GM04504 (cell line): ENCODE measurements at places on chromosomes 4 and X.

DNA sequence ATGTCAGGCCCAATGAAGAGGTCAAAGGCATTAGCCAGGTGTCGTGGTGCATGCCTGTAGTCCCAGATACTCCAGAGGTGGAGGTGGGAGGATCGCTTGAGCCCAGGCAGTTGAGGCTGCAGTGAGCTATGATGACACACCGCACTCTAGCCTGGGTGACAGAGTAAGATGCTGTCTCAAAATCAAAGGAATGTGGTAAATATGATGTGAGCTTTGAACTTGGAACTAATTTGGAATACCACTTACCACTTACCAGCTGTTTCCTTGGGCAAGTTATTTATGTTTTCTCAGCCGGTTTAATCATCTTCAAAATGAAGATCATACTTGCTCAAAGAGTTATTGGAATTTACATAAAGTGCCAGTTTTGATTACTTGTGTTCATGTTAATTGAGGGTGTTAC is 23.8 kb upstream of the SEPSECS start:
- DNase-seq = no peak

GRCh38 chrX:27336466-27337091 is 126.6 kb downstream of the PPP4R3C start:
- no peak for DNase-seq

GRCh38 chrX:16567681-16568080 is 82.3 kb upstream of the S100G start:
- DNase-seq = no peak

GRCh38 chr4:80948141-80948540 is 82.4 kb upstream of the BMP3 start:
- no peak for DNase-seq

- no peak for DNase-seq
Measured at GRCh38 chr4:83179205-83179604, 64.7 kb upstream of the PLAC8 start.

GRCh38 chr4:30068234-30068633 is 651.9 kb upstream of the PCDH7 start:
- DNase-seq = no peak

GRCh38 chr4:152900395-152900794 is 35.7 kb upstream of the FHDC1 start:
- no peak for DNase-seq

DNA sequence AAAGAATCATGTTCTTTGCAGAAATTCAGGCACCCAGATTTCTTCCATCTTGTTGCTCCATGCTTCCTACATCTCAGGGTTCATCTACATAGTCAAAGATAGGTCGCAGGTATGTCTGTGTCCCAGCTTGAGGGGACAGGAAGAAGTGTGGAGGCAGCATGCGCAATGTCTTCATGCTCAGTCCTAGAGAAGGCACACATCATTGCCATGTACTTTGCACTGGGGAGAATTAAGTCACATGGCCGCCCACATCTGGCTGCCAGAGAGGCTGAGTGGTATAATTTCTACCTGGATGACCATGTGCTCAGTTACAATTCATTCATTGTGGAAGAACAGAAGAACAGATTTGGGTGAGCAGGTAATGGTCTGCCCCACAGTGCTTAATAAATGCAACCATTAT is 54.1 kb downstream of the GAB1 start:
- no peak for DNase-seq

DNA sequence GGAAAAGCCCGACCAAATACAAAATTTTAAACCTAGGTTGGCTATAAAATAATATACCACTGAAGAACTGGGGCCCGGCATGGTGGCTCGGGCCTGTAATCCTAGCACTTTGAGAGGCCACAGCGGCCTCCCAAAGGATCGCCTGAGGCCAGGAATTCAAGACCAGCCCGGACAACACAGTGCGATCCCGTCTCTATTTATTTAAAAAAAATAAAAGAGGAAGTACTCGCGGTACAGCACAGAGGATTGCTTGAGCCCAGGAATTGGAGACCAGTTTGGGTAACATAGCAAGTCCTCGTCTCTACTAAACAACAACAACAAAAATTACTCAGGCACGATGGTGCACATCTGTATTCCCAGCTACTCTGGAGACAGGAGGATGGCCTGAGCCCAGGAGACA is 44.8 kb upstream of the CDKN2AIP start:
- no peak for DNase-seq

GRCh38 chr4:154435895-154436294 is 55.7 kb downstream of the DCHS2 start:
- DNase-seq = no peak

DNA sequence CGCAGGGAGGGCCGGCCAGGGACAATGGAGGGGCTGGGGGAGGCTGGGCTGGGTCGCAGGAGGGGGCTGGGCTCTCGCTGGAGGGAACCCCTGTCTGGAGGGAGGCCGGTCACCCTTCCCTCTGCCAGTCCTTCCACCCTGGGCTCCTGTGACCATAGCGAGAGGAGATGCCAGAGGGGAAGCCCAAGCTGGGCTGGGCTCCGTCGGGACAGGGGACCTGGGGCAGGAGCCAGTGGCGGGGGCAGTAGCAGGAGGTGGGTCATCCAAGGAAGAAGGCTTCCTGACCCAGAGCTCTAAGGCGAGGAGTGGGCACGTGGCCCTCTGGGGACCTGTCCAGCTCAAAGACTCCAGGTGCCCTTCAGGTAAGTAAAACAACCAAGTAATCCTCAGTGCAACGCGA is 16.9 kb downstream of the CTAG1B start:
- no peak for DNase-seq

DNA sequence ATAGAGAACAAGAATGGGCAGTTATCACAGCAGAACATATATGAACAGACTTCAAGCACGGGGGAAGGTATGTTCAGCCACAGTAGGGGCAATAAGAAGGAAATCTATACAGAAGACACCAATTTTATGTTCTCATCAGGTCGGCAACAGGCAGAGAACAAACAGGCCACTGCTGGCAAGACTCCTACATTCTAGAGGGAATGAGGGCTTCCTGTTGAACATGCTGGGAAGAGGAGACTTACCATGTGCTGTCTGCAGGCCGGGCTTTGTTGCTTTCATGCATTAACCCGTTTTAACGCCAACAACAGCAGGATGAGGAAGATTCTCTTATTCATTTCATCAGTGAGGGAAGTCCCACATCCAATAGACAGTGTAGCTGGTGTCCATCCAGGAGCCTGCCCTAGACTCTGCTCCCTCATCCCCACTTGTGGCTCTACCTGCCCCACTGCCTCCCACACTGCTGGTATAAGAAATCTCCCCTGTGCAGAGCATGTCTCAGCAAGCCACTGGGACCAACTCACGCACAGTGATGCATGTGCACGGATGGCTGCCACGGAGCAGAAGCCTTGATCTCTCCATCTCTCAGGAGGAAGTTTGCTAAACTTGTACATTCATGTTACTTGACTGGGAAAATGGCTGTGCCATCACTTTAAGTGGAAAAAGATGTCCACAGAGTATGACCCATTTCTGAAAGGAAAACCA is 84.5 kb downstream of the ACOX3 start:
- DNase-seq = no peak

GRCh38 chrX:87425618-87426017 is 92.0 kb upstream of the KLHL4 start:
- DNase-seq = no peak

GRCh38 chr4:15340332-15340731 is 87.5 kb upstream of the C1QTNF7 start:
- DNase-seq = no peak
